Activated CD8-positive, alpha-beta memory T cell treated with anti-CD3 and anti-CD28 coated beads for 1 hour (primary cell): ENCODE measurements at places on chromosomes 16 and 17.
A peak's percentile ranks its signal among the peaks of the same experiment; 100 is the strongest.

DNA sequence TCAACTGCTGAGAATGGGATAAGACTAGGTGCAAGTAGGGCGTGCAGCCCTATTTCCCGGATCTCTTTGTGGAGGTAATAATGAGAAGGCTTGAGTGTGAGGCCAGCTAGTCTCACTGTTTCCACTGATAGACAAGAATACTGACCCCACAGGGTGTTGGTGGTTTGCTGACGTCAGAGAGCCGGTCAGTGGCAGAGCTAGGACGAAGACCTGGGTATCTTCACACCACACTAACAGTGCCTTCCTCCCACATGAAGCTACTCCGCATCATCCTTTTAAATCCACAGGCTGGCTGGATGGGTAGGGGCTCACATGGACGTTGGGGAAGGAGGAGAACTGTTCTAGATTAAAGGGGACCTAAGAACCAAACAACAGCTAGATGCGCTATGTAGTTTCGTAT, 68.0 kb downstream of the ZFHX3 start:
- DNase-seq: no peak

DNA sequence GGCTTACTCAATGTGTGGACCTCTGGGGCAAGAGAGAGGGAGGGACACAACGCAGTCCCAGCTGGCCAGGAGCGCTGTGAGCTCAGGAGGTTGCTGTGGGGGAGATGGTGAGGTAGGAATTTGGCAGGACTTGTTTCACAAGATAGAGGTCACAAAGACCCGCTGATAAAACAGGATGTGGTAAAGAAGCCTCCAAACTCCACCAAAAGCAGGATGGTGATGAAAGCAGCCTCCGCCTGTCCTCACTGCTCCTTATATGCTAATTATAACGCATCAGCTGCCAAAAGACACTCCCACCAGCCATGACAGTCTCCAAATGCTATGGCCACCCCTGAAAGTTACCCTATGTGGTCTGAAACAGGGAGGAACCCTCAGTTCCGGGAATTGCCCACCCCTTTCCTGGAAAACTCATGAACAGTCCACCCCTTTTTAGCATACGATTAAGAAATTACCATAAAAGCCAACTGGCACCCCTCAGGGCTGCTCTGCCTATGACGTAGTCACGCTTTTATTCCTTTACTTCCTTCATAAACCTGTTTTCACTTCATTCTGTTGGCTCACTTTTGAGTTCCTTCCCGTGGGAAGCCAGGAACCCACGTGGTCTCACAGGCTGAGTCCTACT, 5.3 kb upstream of the EIF4A3 start:
- DNase-seq: no peak

- DNase-seq: no peak
Measured at GRCh38 chr16:66359012-66359411, 7.5 kb upstream of the CDH5 start.

DNA sequence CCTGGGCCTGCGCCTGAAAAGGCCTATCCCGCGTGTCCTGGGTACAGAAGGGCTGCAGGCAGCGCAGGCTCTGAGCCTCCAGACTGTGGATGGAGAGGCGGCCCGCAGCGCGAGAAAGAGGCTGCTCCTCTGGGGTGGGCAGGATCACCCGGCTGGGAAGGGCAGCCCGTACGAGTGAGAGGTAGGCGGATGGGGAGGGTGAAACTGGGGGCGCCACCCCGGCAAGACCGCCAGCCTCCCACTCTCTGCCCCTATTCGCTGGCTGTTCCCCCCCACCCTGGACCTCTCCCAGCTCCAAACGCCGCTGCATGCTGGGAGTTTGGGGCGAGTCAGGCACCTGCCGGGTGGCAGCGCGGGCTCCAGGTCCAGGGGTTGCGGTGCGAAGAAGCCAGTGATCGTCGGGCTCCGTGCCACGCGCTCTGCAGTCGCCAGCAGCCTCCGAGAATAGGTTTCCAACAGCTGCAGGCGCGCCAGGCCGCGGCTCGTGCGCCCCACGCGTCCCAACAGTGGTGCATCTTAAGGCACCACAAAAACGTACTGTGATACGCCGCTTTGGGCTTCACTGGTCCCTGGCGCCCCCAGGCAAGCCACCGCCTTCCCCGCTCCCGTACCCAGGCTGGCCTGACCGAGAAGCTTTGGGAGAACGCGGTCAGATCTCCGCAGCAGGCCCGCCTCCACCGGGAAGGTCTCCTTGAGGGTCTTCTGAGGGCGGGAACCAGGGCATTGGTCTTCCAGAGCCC, 1.1 kb downstream of the NOXO1 start:
- DNase-seq: no peak

GRCh38 chr17:57735707-57736106, 9.4 kb downstream of the CCDC182 start:
- DNase-seq: no peak

- no peak for DNase-seq
Measured at GRCh38 chr17:71440513-71440912, 680.3 kb upstream of the SOX9 start.

DNA sequence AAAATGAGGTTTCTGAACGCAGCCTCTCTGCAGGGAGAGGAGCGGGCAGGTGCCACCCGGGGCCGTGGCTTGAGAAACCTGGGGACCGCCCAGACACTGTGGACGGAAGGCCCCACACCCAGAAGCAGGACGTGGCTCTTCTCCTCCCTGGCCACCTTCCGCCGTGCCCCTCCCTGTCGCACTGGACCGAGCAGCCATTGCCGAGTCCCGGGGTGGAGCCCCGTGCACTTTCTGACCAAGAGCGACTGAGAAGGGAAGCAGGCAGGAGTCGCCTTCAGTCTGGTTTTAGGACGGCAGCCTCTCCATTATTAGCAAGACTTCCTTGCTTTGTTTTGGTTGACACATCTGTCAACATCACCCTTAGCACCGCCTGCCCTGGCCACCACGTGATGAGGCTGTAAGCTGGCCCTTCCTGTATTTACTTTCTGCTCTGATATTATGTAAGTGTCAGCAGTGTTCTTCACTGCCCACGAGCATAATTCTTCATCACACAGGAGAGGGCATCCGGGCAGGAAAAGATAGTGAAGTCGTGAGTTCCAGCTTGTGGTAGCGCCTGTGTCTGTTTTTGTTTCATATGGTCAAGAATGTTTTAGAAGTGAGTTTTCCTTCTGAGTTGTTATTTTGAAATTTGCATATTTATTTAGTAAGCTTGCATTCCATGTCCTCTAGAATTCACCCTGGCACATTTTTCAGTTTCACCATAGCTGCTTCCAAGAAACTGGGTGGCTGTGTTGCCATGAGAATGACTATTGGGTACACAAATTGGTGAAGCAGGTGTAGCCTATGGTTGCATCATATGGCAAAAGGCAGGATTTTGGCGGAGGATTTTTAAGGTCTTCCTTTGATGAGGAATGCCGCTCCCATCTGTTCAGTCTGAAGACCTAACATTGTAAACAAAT, 1.0 kb downstream of the HERPUD1 start:
- no peak for DNase-seq

DNA sequence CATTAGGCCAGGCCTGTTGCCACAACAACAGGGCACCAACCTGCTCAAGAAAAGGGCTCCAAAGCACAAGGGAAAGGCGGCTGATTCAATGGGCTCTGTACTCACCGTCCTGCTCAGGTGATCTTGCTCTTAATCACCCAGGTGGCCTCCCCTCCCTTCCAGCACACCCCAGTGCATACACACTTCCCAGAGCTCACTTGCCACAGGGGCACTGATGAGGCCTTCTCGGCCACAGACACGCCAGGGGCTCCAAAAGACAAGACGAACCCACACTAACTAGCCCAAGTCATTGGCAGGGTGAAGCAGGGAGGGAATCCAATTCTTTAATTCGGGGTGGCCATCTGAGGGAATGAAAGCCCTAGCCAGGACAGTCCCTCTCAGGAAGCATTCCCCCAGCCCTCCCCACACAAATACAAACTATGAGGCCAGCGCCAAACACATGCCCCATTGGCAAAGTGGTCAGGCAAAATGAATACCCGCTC, 1.4 kb downstream of the MYO18A start:
- DNase-seq: no peak

- DNase-seq: no peak
Measured at GRCh38 chr17:78526231-78527025, 50.8 kb downstream of the DNAH17 start.

- no peak for DNase-seq
Measured at GRCh38 chr16:84413244-84414004, 45.1 kb downstream of the ATP2C2 start.

GRCh38 chr17:81150377-81151077, 14.8 kb upstream of the PVALEF start:
- DNase-seq: no peak

- DNase-seq: no peak
Measured at GRCh38 chr17:42832213-42832933, 824 bp upstream of the PSME3 start.

DNA sequence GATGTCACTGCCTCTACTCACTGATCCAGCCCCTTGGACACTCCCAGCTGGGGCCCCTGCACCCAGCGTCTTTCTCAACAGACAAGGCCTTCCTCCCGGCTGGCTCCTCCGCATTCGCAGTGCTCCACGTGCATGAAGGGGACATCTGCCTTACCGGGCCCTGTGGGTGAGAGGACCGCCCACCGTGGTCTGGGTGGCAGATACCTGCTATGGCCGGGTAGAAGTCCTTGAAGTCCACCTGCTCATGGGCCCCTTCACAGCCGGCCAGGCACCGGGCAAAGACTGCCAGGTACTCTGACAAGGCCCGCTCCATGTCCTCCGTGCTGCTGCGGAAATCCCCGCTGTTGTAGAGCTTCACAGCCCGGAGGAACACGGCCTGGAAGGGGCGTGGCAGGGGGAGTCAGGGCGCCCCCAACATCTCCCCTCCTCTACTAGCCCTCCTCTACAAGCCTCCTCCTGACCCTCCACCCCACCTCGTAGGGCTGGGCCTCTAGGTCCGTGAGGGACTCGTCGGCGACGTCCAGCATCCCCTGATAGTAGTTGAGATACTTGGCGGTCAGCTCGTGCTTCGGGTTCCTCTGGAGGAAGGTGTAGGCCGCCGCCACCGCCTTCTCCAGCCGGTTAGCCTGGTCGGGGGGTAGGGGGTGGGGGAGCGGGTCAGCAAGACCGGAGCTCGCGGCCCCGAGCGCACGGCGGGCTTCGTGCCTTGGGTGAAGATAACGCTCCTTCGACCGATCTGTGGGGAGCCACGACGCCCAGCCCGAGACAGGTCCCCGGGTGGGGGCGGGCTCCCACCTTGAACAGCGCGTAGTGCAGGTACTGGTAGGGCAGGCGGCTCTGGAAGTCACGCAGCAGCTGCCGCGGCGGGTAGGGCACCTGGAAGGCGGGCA, 845 bp downstream of the P3H4 start:
- no peak for DNase-seq

DNA sequence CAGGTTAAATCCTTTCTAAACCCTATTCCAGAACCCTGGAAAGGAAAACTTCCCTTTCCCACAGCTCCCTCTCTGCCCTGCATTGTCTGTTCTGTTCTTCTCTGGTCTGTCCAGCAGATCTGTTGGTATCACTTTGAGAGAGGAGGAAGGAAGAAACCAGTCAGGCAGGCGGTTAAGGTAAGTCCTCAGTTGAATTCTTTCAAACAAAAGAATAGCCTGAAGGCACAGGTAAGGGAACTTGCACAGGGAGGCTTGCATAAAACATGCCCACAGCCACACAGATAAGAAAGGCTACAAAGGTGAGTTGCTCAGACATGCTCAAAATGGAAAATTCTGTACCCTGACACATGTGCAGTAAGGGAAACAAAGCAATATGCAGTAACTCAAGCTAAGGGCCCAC, 595.7 kb upstream of the CDH5 start:
- DNase-seq: no peak

DNA sequence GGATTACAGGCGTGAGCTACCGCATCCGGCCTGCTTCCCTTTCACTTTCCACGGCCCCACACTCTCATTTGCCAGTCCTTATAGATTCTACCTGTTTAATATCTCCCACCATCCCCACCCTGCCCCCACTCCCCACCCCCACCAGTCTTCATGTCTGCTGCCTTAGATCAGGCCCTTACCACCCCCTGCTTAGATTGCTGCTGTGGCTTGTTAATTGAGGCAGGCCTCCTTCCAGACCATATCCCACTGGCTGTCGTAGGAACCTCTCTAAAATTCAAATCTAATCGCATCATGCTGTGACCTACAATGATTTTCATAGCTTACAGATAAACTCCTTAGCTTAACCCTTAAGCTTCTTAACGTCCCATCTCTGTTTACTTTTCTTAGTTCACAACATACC, 4.9 kb downstream of the IQCK start:
- DNase-seq: no peak

DNA sequence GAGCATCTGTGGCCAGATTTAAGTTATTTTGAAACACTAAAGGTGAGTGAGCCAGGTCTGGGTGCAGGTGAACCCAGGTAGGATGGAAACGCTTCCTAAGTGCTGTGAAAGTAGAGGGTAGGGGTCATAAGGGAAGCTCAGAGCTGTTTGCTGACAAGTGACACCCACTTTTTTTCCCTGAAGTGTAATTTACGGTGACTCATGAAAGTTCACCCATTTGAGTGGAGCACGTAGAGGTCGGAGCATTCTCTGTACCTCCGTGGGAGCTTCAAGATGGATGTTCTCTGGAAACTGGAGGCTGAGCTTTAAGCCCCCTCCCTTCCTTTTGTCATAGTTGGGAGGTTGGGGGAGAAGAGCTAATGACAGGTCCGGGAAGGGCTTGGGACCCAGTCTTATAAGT, 44.3 kb downstream of the MPRIP start:
- DNase-seq: no peak

DNA sequence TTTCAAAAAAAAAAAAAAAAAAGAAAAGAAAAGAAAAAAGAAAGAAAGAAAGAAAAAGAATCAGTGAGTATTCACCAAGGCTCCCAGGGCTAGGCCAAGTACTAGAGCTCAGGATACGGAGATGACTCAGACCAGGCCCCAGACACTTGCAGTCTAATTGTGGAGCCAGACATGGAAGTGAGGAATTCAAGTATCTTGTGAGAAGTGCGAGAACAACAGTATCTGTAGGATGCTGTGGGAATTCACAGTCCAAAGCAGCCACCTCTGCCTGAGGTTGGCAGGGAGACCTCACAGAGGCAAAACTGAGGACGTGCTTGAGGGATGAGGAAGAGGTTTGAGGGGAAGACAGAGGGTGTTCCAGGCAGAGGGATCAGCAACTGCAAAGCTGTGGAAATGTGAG, 14.0 kb upstream of the ALDOA start:
- DNase-seq: no peak

DNA sequence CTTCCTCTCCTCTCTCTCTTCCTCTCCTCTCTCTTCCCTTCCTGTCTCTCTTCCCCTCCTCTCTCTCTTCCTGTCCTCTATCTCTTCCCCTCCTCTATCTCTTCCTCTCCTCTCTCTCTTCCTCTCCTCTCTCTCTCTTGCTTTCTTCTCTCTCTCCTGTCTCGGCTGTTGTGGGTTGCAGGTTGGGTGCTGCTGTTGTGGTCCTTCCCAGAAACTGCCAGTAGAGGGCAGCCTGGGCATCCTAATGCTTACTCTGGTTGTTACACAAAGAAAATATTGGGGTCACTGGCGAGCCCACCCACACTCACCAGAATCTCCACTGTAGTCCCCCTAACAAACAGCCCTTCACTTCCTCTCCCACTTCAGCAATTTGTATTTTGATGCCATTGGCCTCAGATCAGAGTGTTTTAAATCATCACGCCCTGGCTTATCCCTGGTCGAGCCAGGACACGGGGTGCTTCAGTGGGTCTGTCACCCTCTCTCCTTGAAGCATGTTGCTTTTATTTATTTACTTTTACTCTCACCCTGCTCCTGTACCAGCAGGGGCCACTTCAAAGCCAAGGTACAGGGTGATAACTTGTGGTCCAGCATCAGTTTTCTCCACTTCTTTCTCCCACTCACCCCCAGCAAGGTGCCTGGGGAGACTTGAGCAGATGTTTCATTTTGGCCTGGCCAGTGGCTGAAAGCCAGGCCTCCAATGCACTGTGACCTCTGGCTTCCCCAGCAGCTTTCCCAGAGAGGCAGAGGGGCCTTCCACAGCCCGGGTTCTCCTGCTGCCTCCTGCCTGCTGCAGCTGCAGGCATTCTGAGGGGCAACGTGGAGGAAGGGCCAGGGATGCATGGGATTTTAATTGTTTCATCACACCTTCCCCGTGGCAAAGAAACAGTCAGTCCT, 4.7 kb upstream of the MMP15 start:
- DNase-seq: peak; percentile 44
